T-cell (primary cell): ENCODE measurements at places on chromosomes 12 and 14. TPM values are rescaled to one million over a fixed set of nuclear protein-coding genes. Genes with fewer than 3 reads are reported as not detected.

- DNase-seq = no peak
Observed at GRCh38 chr14:33165144-33165925, 226.7 kb downstream of the NPAS3 start.

DNA sequence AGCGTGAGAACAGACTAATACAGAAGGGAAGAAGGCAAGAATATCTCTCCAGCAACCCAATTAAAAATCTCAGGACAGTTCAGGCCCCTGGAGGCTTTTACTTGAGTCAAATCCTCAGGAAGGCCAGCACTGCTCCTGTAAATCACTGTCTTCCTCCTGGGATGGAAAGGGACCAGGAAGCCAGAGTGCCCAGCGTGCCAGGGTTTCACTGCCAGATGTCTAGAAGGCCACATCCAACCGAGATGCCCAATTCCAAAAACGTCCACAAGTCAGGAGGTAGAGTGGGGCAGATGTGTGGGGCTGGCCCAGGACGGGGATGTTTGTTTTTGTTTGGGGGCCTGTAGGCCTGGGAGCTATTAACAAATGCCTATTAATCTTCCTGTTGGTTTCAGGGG is 332.0 kb downstream of the MED13L start:
- no peak for DNase-seq

GRCh38 chr14:41423503-41423902 is 183.2 kb upstream of the LRFN5 start:
- DNase-seq = no peak

DNA sequence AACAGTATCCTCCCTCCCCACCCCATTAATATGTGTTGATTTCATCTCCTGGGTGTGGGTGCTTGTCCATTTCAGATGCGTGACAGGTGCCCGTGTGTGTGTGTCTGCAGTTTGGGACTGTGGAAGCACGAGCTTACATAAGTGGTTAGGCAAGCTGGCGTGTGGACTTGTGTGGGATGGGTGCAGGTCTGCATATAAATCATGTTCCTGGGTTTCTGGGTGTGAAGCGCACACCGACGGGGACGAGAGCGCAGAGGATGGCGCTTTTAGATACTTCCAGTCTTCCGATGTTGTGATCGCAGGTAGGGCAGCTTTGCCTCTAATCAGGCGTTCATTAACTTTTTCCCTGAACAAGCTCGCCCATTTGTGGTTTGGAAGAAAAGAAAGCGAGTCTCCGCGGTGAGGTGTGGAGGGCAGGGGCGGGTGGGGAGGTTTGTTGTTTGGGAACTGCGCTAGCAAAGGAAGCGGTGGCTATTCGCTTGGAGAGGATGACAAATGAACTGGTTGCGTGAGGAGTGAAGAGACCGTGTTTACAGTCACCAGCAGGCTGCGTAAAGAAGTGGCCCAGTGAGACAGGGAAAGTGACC is 865 bp downstream of the RGS6 start:
- DNase-seq = no peak

GRCh38 chr12:68803948-68804656 is 3.9 kb upstream of the MDM2 start:
- no peak for DNase-seq

DNA sequence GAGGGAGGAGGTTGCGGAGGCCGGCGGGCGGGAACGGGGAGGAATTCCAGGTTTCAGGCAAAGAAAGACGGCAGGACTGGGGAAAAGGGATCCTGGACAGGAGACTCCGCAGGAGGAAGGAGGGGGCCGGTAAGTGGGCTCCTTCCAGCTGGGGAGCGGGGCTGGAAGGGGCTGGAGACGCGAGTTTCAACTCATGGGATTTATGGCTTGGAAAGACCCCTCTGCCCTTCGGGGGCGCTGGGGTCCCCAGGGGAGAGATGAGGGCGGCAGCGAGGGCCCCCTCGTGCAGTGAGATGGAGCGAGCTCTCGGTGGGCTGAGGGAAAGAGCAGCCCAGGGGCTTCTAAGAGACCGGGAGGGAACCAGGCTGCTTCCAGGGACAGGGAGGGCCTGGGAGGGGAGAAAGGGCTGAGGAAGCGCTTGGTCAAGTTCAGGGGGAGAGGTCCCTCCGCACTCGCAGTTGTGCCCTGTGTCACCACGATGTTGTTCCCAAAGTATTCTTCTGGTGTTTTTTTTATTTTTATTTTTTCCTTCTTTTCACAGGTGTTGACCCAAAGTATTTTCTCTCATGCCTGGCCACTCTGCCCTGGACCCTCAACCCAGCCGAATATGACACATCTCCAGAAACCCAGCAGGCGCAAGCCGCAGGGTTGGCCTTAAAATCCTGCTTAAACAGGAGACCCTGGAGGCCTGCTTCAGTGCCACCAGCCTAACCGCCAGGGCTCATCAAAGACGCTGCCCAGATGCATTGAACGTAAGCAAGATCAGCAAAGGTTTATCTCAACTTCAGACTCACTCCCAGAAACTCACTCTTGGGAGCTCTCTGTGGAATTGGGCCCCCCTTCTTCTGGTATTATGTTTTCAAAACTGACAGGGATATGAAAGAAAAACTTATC is 16.1 kb downstream of the TNFAIP2 start:
- DNase-seq = no peak

Gene MLXIP
- 87.9 TPM for total RNA-seq

DNA sequence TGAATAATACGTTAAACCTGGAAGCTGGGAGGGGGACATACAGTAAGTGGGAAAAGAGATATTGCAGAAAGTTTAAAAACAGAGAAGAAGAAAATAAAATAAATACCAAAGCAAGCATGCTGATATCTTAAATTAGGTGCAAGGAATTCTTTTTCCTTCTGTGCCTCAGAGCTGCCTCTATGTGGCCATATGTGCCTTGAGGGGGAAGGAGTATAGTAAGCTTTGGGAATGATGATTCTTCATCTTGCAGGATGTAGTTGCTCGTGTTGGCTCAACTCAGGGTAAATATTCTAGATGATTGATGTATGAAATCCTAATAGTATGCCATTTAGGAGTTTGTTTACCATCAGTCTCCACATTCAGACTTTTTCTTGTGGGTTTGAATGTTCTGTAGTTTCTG is 251.4 kb downstream of the RGS6 start:
- DNase-seq = no peak

DNA sequence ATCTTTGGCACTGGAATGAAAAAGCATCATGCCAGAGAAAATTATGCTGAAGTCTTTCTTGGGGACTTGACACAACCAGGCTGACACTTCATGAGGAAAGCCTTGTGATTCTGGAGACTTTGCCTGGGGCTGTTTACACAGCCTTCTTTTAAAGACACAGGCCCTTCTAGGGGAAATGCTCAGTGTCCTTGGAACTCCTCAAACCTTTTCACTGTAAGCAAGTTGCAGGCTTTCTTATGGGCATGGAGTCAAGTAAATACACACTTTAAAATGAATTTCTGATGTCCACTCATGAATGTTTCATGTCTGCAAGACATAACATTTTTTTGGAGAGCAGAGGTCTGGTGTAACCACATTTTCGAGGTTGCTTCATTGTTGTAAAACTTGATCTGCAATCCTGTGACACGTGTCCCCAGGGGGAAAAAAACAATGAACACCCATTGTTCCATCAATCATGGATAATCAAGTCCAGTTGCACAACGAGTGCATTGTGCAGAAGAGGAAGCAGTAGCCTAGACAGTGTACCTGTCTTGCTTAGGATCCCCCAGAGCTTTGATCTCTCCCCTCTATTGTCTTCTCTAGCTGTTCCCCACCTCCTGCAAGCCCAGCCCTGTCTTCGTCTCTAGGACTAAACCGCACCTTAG is 155.1 kb upstream of the PRICKLE1 start:
- no peak for DNase-seq

DNA sequence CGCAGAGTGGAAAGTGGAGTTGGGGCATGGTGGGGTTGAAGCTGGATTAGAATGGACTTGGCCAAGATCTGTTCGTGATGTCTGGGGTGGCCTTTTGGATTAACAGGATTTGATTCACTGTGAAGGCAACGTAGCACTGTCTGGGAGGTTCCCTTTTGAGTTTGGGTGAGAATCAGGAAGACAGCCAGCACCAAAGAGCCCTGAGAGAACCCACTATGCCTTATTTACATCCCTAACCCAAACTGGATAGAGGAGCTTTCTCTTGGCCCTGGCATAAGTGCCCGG is 269.6 kb downstream of the ZFP36L1 start:
- DNase-seq = no peak

DNA sequence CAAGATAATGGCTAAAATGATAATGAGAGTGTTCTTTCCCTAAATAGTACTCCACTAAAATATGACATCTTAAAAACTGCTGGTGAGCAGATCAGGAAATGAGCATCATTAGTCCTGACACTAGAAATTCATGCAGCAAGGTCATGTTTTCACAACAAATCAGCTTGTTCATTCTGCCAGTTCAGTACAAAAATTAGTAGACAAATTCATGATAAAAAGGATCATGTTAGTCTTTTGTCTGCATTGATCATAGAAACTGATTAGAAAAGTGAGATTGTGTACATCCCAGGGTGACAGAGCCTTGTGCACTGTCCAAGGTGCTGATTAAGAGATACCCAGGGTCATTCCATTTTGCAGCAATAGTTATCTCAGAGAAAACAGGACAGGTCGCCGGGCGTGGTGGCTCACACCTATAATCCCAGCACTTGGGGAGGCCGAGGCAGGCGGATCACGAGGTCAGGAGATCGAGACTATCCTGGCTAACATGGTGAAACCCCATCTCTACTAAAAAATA is 163.6 kb downstream of the RIMBP2 start:
- DNase-seq = no peak

DNA sequence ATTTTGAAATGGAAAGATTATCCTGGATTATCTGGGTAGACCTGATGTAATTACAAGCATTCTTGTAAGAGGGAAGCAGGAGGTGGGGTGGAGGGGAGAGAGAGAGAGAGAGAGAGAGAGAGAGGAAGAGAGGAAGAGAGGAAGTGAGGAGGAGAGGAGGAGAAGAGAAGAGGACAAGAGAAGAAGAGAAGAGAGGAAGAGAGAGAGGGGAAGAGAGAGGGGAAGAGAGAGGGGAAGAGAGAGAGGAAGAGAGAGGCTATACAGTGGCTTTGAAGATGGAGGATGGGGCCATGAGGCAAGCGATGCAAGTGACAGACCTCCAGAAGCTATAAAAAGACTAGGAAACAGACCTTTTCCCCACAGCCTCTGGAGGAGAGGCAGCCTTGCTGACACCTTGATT is 13.7 kb upstream of the CHST11 start:
- no peak for DNase-seq

Gene ZFHX2
- total RNA-seq = 0.28 TPM

DNA sequence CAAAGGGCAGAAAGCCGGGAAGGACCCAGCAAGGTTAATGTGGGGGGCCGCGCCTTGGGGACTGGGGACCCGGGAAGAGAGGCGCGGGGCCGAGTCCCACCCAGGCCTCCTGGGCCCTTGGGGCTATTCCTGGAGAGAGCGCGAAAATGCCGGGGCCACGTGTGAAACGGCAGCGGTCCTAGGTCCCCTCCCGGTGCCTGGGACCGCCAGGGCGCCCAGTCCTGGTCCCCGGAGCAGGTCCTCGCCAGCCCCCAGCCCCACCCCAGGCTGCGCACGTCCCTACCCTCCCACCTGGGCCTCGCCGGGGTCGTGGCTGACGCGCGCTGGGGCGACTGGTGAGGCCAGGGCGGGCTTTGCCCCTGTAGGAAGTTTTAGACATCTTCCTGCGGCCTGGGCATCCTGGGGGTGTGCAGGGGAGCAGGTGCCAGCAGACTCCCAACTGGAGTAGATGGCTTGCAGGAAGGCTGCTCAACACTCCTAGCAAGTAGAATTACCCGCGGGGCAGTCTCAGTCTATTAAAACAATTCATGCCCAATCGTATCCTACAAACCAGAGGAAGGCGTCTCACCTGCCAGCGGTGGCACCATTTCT is 708 bp downstream of the FAR2 start:
- DNase-seq = no peak

DNA sequence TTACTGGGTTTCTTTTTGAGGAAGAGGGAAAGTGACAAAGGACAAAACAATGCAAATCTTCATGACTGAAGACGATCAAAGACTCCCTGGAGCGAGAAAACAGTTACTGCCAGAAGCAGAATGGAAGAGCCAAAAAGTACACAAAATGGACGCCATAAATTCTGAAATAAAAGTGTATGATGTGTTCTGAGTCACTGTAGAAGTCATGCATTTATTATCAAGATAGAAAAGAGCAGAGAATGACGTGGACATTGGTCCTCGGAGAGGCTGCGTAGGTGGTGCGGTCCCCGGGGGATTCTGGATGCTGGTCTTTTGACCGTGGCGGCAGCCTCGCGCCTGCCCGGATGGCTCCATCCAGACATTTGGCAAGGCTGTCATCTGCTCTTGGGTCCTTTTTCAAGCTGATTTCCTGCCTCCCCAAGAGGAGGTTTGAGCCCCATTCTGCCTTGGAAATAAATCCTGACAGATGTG is 52.8 kb downstream of the C14orf132 start:
- DNase-seq = no peak

DNA sequence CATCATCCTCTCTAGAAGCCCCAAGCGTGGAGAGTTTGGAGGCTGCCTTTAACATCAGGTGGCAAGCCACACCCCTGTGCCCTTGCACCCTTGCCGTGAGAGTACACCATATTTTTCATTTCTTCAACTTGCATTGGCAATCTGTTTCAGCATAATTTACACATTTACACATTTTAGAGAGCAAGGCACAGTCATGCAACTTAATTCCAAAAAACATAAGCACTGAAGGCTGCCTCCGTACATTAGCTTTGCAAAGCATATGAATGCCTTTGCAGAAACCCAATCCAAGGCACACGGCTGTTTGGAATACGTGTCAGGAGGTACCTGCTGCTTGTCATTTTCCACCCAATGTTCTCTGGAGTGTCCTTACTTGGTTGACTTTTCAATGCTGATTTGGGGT is 833.1 kb downstream of the VRK1 start:
- DNase-seq = no peak

Gene CDH24
- 1.2 TPM for total RNA-seq

DNA sequence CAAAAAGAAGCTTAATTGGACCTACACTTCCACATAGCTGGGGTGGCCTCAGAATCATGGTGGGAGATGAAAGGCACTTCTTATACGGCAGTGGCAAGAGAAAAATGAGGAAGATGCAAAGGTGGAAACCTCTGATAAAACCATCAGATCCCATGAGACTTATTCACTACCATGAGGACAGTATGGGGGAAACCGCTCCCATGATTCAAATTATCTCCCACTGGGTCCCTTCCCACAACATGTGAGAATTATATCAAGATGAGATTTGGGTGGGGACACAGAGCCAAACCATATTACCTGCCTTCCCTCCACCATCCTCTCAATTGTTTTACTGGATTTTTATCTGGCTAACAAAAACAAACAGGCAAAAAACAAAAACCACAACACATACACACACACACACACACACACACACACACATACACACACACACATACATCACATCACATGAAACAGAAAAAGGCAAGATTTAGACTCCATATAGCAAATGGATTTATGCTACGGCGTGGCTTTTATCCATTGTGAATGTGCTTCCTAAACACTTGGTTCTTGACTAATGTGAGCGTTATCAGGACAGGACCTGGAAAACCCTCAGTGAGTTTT is 66.7 kb downstream of the ZFP36L1 start:
- no peak for DNase-seq

Gene NANOG
- not detected for total RNA-seq

DNA sequence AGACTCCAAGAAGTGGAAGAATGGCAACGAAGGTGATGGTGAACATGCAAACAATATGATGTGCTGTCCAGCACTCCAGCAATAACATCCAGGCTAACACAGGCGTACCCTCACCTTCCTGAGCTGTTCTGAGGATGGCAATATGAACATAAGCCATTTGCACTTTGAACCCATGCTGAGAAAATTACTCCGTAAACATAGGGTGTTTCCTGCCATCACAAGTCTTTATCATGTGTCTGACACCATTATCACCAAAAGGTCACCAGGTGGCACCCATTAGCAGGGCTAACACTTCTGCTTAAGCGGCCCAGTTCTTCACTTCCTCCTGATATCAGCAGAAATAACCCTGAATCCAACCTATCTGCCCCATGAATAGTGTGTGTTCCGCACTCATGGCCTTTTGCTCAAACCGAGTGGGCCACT is 482.8 kb downstream of the MED13L start:
- DNase-seq = no peak
